NCI-H1092 (cell line): ENCODE measurements at places on chromosomes 6 and 20.

DNA sequence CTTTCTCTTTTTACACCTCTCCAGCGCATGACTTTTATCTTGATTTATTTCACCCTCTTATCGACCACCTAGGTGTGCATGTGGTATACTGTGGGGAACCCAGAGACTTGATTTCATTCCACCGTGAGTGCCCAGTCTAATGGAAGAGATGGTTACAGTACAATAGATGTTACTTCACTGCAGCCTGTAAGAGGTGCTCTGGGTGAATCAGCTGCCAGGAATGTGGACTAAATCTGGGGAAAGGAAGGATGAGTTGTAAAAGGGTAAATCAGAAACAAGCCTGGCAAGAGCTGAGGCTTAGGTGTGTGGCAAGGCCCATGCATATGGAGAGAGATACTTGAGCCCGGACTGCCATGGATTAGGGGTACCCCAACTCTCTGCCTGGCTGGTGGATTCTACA lies 7.4 kb downstream of the STK35 start:
- no peak for DNase-seq

DNA sequence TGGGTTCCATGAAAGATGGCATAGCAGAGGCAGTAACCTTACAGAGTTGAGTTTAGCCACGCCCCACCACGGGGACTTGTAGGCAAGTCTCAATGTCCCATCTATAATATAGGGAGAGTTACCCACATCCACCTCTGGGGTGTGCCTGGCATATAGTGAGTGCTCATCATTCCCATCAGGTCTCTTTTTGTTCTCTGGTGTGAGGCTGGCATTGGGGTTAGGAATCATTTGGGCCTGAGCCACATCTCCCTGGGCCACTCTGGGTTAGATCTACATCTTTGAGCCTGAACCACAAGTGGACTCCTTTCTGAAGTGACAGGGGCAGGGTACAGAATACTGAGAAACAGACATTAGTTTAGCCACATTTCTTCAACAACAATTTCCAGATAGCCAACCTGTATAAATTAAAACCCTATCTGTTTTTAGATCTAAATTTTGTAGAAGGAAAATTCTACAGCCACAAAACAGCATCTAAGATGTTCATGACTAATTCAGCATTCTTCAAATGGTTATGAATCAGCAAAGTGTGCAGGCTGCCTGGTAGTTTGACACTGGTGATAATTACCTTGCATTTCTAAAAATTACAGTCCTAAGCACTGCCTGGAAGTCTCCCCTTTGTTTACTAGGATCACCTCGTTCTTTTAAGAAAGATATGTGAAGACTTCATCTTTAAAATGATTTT lies 20.1 kb downstream of the RNF24 start:
- no peak for DNase-seq

DNA sequence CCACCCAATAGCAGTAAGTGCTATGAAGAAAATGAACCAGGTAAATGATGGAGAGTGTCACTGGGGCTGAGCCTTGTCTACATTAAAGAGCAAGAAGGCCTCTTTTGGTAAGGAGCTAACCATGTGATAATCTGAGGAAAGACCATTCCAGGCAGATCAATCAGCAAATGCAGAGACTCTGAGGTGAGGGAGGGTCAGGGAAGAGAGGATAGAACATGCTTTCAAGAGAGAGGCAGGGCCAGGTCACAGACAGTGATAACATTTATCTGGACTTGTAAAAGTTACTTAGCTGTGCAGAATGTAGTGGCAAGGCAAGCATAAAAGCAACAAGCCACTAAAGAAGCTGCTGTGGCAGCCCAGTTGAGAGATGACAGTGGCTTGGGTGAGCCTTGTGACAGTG lies 197.3 kb downstream of the TASP1 start:
- DNase-seq, result no peak

GRCh38 chr20:59770270-59770669 lies 163.2 kb downstream of the SYCP2 start:
- no peak for DNase-seq

DNA sequence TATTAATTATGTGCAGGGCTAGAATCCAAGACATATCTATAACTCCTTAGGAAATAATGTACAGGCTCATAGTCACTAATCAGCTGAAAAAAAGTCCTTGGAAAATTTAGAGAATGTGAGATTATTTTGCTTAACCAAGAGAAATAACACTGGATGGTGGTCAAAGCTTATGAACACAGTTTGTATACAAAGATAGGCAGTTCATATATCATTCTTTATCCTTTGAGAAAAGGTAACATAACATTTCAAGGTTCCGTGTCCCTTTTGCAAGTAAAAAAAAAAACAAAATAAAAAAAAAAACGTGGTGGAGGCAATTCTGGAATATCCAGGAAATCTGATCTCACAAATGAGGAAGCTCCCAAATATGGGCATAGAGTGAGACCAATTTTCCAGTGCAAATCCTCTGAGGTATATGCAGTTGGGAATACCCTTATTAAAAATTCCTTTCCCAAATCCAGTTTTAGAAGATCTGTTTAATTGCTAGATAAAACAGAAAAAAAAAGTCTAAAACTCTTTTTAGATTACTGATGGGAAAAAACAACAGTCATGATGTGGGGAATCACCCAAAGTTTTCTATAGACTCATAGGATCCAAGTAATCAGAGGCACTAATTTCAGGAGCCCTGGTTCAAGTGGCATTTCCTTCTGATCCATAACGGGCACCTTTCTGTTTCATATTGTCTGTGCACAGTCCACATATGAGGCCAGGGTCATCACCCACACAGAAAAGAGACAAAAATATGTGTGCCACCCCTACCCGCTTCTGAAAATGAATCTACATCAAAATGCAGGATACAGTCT lies 17.7 kb upstream of the TNFAIP3 start:
- no peak for DNase-seq

DNA sequence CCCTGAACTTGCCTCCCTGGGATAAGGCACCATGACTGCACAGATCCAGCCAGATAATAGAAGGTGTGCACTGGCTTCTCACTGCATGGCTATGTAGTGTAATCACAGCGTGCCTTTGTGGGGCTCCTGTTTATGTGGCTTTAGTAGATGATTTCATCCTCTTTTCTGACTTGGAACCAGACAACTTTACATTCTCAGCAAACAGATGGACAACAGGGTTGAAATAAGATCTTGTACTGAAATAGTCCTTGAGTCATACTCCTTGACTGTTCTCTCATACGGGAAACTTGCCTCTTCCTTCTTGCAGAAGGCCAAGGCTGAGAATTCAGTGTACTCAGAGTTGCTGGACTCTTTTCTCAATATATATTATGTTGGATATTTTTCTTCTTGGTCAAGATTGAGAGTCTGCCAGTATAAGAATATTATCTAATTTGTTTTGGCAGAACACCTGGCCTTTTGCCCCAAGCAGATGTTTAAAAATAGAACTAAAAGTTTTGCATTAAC lies 25.0 kb upstream of the RNF144B start:
- DNase-seq, result no peak

DNA sequence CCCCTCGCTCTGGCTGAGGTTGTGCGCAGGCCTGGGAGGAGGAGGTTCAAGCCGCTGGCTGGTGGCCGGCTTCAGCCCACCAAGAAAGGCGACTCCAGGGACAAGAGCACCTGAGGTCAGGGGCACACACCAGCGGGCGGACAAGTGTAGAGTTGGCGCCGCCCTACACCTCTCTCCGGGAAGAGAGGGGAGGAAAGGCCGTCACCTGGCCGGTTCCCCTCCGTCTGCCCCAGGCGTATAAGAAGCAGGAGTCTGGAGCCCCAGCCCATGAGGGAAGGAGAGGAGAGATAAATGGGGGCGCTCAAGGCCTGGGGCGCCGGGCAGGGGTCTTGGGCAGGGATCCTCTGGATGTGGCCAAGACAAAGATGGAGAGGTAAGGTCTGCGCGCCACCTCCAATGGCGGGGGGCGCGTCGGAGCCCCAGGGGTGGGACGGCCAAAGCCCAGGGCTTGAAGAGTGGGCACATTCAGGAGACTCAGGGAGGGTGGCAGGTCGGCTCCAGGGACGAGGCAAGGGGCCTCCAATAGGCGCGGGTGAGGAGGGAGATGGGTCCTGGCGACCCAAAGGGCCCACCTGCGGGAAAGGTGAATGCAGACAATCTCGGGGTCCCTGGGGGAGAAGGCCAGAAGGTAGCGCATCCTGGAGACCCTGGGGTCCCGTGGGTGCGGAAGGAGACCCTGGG lies 826 bp downstream of the RIMS4 start:
- no peak for DNase-seq

- no peak for DNase-seq
These were observed 10.1 kb downstream of the CRYBG1 start for GRCh38 chr6:106370639-106371038.

DNA sequence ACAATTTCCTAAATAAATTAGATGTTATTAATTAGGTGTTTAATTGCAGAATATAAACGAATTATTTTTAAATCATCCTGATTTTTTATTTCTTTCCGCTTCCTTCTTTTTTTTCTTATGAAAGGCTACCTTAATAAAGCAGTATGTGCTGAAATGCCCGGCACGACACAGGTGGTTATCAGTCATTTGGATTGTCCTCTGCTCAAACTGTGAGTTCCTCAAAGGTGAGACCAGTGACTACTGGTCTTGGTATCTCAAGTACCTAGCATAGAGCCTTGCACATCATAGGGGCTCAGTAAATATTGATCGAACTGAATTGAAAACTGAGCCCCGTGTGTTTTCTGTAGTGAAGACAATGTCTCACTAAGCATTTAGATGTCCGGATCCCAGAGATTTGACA lies 9.6 kb upstream of the EZR start:
- no peak for DNase-seq

GRCh38 chr20:13141546-13141945 lies 79.5 kb upstream of the ISM1 start:
- peak; percentile 4 for DNase-seq

DNA sequence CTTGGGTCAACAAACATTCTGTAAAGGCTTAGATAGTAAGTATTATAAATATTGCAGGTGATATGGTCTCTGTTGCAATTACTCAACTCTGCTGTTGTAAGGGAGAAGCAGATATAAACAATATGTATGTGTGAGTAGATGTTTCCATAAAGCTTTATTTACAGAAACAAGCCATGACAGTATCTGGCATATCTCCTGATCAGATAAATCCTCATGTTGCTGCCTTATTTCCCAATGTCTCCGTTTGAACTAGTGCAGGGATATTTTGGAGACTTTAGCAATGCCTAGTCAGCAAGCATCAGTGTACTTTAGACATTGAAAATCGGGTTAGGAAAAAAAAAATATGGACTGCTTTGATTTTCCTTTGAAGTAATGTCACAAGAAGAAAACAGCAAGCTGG lies 96.1 kb downstream of the LAMA2 start:
- no peak for DNase-seq

GRCh38 chr20:8304124-8304816 lies 172.2 kb downstream of the PLCB1 start:
- no peak for DNase-seq
